ENCODE measurements at places on chromosomes 12 and 14.

GRCh38 chr14:55929136-55929535 is 189.1 kb upstream of the PELI2 start:
- no peak for DNase-seq

- DNase-seq = no peak
Measured at GRCh38 chr12:558580-558979, 98.8 kb downstream of the B4GALNT3 start.

DNA sequence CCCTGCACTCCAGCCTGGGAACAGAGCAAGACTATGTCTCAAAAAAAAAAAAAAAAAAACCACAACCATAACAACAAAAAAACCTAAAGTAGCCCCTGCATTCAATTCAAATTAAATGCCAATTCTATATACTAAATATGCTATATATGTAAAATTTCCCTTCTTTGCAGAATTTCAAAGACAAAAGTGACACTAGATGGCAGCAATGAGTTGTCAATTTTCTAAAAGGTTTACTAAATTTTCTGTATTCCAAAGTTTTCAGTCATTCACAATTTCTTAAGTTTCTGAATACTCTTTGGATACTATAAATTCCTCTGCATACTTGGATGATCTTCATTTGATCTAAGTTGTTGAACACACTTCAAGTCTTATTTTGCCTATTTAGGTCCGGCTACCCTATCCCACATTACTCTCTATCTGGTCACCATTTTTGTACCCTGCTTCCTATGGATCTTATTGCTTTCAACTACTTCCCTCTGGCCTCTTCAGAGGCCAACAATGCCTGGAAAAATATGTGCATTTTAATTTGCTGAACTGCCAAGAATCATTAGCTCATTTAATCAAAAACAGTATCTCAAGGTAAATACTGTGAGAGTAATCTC is 27.9 kb downstream of the HNRNPC start:
- peak; percentile 32 for DNase-seq

- no peak for DNase-seq
Measured at GRCh38 chr12:6307529-6307928, 3.0 kb upstream of the PLEKHG6 start.

DNA sequence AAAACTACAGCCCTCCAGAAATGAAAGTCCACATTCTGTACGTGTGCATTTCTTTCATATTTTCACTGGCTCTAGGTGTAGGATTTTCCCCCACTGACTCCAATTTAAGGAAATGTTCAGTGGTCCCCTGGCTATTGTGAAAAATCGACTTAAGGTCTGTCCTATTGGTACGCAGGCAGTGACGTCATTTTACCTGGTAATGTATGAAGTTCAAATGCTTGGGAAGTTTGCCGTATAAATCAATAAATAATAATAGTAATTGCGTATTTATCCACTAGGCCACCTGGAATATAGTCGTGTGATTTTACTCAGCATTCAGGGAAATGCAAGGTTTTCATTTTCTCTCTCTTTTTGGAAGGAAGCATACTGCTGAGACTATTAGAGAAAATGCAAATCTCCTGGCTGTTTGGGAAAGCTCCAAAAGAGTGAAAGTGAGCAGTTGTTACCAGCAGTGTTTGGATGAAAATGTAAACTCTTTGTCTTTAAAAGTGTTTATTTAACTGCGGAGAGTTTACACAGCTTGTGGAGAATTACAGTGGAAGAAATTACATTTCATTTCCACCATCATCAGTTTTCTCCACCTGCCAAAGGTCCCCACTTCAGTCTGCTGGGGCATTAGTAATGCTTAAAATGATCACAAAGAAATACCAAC is 107.0 kb downstream of the EXOC5 start:
- no peak for DNase-seq

- no peak for DNase-seq
Measured at GRCh38 chr12:55687746-55688145, 20.0 kb downstream of the ITGA7 start.

DNA sequence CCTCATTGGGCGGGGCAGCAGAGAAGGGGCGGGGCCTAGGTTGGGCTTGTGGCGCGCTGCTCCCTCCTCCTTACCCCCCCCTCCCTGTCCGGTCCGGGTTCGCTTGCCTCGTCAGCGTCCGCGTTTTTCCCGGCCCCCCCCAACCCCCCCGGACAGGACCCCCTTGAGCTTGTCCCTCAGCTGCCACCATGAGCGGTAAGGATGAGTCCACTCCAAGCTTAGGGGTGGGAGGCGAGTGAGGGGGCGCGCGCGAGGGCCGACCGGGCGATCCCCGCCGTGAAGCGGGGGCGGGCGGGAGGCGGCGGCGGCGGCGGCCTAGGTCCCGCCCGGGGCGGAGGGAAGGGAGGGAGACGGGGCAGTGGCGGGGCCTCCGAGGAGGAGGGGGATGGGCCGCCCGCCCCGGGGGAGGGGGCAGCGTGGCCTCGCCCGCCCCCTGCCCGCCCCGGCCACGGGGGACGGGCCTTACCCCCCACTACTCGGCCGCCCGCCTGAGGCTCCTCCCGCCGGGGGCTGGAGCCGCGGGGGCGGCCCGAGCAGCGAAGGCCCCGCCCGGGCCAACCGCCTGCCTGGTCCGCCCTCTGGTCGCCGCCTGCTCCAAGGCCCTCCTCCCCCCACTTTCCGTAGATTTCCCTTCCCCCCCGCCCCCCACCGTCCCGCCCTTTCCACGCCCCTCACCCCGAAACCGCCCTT is at the start of gene SP1:
TSS of gene SP1 (plus strand) at position 73 of the 690 bp plus-strand sequence. CDS start at position 189, 116 bp downstream.
- peak; percentile 95 for DNase-seq

GRCh38 chr14:106141242-106142220 is 615.1 kb downstream of the TMEM121 start:
- no peak for DNase-seq
